Kidney capillary endothelial cell (primary cell): ENCODE measurements at places on chromosomes 6 and 20.

DNA sequence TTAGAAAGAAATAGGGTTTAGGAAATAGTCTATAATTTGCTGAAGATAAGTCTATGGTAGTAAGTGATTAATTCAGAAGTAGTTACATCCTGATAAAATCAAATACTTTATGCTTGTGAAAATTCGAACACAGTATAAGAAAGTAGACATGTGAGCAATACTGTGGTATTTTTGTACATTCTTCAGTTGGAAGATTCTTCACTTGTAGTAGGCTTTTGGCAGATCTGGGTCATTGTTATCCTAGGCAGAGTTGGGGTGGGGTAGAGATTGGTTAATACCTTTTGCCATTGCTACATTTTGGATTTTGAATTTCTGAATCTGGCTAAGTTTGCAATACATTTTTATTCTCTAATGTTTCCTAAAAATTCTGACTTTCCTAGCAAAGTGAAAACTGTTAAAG, 197.5 kb downstream of the BCKDHB start:
- no peak for DNase-seq

DNA sequence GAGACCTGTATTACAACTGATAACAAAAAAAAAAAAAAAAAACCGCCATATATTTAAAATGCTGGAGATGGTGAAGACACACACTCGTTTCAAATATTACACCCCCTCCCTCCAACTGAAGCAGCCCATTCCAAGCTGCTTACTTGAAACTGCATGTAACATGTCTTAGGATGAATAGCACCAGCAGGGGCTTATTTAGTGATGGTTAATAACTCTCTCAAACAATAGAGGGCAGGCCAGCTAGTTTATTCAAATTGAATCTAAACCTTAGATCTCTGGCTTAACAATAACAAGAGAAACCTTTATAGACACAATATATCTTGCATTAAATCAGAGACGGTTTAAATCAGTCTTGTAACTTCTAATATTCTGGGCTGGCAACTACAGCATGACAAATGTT, 9.3 kb upstream of the JPH2 start:
- no peak for DNase-seq

DNA sequence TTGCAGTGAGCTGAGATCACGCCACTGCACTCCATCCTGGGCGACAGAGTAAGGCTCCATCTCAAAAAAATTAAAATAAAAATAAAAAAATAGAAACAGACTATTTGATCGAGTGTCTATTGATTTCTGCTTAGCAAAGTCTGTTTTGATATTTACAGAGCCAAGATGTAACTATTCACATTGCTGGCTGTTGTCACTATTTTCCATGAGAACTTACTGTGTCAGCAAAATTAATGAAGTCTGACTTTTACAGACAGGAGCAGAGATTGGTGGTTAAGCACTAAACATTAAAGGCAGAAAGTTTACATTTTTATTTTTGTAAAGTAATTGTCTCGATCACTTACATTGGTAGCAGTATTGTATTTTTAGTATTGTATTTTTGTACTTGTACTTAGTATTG, 85.0 kb upstream of the CCDC28A start:
- no peak for DNase-seq

GRCh38 chr6:154071711-154072110, 32.7 kb downstream of the OPRM1 start:
- no peak for DNase-seq

DNA sequence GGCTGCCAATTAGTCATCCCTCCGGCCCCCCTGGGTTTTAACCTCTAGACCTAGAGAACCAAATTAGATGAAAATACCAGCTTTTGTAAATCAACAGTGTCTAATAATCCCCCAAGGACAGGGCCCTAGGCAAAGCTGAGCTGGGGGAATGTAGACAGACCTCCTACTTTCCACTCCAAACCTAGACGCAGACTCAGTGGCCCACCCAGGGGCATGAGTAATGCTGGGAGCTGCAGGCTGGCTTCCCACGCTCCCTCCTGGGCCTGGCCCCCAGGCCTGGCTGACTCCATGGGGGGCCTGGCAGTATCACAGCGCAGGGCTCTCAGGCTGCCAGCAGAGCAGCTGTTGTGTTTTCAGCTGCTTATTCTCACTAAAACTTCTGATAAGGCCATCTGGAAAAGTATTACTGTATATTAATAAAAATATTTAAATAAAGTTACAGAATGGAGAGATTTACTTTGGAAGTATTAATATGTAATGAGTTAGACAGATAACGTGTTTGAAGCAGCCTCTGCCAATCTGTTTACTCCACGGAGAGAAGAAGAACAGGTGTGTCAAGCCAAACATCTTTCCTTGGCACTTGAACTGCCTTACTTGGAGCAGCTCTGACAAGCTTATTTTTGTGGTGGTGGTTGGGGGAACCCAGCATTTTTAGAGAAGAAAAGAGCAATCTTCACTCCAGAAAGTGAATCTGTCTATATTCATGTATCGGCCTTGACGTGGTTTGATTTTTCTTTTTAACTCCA, 144.0 kb upstream of the AGPAT4 start:
- DNase-seq, result no peak

- no peak for DNase-seq
Observed at GRCh38 chr6:159490298-159490937, 202.6 kb downstream of the SOD2 start.

DNA sequence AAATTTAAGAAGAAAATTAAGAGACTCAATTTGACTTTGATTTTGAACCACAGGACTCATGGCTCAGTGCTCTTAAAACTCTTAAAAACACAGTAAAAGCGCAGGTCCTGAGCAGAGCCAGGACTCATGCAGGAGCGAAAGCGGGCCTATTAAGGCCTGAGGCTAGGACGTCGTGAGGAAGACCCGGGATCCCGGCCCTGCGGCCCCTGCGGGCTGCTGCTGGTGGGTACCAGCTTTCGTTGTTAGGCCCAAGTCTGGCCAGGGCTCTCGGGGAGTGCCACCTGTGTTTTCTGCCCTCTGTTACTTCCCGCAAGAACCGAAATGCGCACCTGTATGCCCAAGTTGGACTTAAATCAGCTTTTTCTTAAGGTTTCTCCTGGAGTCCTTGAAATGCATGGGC, 3.4 kb upstream of the PAX1 start:
- DNase-seq, result no peak

DNA sequence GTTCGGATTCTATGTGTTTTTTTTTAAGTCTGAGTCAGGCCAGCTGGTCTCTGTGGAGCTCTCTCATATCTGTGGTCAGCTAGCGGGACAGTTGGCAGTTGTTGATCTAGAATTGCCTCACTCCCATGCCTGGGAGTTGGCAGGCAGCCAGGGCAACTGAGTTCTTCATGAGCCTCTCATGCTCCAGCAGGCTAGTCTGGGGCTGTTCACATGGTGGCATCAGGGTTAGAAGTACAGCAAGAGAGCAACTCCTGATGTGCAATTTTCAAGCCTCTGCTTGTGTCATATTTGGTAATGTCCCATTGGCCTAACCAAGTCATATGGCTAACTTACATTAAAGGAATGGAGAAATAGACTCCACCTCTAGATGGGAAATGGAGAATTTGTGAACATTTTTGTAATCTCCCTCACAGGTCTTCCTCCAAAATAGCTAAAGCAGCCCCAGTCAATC, 6.7 kb upstream of the IFT52 start:
- DNase-seq, result no peak

- DNase-seq, result no peak
Observed at GRCh38 chr20:41139227-41140093, 2.1 kb downstream of the PLCG1 start.

- no peak for DNase-seq
Observed at GRCh38 chr6:84842525-84843166, 78.2 kb upstream of the TBX18 start.

DNA sequence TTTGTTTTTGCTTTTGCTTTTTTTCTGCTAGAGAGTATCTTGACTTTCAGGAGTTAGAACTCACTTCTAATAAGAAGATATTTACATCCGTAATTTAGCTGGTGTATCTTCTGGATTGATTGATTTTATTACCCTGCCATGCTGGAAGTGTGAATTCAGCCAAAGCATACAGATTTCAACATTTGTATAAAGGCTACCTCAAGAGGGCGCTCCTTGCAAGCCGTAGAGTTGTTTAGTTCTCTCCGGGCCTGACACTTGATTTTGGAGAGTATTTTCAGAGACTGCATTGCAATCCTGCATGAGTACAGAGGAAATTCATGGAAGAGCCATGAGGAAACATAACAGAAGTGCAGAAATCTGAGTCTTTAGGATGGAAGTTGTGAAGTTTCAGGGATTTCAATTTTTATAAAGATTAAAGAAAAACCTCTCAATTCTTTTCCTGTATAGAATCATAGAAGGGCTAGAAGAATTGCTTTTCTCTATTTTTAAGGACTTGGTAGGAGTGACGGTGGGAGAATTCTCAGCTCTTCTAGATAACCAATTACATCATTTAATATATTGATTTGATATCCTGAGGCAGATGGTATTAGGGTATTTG, 66.7 kb upstream of the TIAM2 start:
- DNase-seq, result peak; percentile 76

DNA sequence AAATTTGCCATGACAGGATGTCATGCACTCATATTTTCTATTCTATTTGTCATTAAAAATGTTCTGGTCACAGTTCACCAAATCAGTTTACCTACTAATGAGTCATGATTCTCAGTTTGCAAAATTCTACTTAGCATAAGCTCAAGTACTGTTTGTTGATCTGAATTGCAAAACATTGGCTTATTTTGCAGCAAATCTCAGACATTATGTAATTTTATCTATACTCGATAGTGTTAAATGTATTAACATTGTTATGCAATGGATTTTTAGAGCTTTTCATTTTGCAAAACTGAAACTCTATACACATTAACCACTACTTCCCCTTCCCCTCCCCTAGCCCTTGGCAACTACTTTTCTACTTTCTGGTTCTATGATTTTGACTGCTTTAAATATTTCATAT, 213.8 kb upstream of the ZFP64 start:
- DNase-seq, result no peak

- no peak for DNase-seq
Observed at GRCh38 chr6:168903613-168904345, 349.9 kb downstream of the THBS2 start.

- DNase-seq, result no peak
Observed at GRCh38 chr6:130775411-130776012, 51.7 kb upstream of the SMLR1 start.

DNA sequence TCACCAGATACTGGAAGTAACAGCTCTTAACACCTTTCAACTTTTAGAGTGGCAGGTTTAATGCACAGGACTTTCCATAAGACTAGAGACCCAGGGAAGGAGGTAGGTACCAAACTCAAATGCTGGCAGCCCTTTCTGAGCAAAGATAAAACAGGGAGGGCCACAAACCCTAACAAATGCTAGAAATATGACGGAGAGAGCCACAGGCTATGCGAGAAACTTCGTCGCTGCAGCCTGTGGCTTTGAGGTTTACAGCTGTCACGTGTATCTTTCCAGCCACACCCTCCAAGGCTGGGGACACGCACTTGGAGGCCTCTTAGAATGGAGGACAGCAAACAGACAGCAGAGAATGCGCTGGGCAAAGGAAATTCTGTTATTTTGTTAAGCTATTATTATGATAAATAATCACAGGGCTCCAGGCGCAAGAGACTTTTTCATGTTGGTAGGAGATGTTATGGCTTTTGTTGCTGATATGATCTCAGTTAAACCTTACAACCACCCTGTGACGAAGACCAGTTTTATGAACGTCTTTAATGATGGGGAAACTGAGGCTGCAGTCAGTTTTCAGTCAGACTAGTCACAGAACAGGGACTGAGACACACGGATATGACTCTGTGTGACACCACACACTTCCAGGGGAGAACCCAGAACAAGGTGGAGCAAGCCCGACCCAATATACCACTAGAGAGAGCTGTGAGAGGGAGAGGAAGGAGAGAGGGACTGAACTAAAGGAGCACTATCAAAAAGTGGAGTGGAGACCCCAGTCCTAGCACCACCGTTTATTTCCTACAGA, 2.0 kb downstream of the TRAM2 start:
- DNase-seq, result no peak

DNA sequence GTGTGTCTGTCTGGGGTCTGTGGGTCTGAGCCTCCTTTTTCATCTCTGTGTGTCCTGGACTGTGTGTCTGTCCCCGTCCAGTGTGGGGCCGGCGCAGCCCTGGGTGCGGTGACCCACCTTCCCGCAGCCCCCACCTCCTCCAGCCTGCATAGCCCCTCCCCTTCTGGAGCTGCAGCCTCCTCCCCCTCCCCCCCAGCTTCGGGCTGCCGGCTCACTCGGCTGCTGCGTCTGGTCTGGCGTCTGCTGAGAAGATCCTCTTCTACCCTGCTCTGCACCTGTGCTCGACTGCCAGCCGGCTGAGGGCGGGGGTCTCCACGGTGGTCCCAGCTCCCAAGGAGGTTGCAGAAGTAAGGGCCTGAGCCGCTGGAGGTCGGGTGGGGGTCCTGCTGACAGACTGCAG, 7.6 kb upstream of the LKAAEAR1 start:
- DNase-seq, result no peak

DNA sequence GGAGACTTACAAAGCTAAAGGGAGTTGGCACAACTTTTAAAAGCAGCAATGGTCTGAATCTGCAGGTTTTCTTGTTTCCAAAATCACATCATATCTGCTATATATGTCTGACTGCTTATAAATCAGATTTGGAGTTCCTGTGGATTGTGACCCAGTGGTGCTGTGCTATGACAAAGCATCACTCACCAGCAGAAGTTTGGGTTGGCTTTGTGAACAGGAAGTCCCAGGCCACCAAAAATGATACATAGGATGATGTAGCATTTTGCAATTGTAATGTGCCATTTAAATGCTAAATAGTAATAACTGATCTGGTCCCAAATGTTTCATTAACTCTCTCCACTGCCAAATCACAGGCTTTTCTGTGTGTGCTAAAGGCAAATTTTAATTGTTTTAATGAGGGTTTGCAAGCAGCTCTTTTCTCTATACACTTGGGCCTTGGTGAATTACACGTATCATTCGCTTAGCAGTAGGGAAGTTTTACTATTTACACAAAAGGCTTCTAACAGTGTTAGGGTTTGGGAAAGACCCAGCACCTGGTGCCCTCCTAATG, 60.8 kb downstream of the SYNDIG1 start:
- peak; percentile 24 for DNase-seq

DNA sequence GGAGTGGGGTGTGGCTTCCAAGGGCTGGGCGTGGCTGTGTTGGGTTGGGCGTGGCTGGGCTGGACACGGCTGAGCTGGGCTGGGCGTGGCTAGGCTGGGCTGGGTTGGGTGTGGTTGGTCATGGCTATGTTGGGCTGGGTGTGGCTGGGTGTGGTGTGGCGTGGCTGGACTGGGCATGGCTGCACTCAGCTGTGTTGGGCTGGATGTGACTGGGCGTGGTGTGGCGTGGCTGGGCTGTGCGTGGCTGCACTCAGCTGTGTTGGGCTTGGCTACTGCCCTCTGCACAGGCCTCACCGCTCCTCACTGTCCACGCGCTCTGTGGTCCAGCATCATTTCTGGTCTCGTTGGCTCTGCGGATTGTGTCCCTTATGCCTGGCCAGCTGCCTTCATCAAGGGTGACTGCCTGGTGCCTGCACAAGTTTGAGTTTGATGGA, 43.5 kb upstream of the SLCO4A1 start:
- no peak for DNase-seq
